ENCODE measurements at places on chromosomes 4 and X. TPM values are rescaled to one million over a fixed set of nuclear protein-coding genes. Genes with fewer than 3 reads are reported as not detected.
A peak's percentile ranks its signal among the peaks of the same experiment; 100 is the strongest.

DNA sequence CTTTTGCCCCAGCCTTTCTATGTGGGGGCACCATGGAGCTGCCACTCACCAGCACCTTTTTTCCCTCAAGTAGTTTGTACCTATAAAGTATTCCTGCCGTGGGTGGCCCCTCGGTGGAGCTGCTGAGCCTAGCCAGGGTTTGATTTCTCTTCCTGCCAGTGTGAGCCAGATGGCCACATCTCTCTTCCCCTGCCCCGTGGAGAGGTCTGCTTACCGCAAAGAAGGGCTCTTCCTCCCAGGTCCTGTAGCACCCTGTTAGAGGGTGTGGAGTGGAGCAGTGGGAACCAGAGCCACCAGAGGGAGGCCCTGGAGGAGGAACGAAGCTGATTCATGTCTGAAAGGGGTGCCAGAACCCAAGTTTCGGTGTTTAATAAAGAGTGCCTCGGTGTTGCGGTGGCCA lies 95.4 kb downstream of the PTTG2 start:
- no peak for DNase-seq

DNA sequence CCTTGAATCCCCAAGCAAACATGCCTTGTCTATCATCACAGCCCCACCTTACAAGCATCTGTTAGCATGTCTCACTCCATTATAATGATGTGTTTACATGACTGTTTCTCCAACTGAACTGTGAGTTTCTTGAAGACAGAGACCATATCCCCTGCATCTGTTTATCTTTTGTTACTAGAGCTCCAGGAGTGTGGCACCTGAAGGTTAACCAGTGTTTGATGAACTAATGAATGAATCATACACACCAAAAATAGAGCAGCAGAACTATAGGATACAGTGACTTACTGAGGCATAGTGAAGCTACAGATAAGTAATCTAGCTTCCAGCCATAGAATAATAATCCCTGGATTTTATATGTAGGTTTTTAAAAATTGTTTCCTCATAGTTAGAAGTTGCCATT lies 331.0 kb downstream of the PCDH7 start:
- DNase-seq: no peak

DNA sequence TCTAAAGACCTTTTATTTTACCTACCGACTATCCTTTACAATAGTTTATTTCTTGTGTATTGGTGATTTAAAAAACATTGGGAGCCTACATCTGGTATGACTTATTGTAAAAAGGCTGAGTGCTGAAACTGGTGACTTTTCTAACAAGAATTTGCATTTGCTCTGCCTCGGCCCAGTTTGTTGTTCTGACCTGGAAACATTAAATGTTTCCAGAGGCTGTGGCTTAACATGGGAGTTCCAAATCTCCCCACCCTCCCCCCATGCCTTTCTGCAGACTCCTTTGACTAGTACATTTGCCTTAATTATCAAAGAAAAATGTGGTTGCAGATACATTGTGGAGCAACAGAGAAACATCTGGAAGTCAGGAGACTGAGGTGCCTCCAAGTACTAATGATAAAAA lies 39.8 kb downstream of the SPCS3 start:
- DNase-seq: peak; percentile 89

GRCh38 chr4:25929298-25929686 lies 15.3 kb downstream of the SMIM20 start:
- no peak for DNase-seq

The SLC49A3 gene
- total RNA-seq: 7.1 TPM

The MAGIX gene
- 1.9 TPM for total RNA-seq

The INTU gene
- 7.4 TPM for total RNA-seq

The GLOD5 gene
- not detected for total RNA-seq

The PAGE2B gene
- not detected for total RNA-seq

The ITIH6 gene
- not detected for total RNA-seq

Data from fibroblast of villous mesenchyme (primary cell).